Activated naive CD4-positive, alpha-beta T cell (primary cell): ENCODE measurements at places on chromosomes 5 and 9.

GRCh38 chr9:87118594-87118993 lies 171.3 kb upstream of the GAS1 start:
- DNase-seq = no peak

GRCh38 chr9:6733831-6734230 lies 23.9 kb upstream of the KDM4C start:
- no peak for DNase-seq

DNA sequence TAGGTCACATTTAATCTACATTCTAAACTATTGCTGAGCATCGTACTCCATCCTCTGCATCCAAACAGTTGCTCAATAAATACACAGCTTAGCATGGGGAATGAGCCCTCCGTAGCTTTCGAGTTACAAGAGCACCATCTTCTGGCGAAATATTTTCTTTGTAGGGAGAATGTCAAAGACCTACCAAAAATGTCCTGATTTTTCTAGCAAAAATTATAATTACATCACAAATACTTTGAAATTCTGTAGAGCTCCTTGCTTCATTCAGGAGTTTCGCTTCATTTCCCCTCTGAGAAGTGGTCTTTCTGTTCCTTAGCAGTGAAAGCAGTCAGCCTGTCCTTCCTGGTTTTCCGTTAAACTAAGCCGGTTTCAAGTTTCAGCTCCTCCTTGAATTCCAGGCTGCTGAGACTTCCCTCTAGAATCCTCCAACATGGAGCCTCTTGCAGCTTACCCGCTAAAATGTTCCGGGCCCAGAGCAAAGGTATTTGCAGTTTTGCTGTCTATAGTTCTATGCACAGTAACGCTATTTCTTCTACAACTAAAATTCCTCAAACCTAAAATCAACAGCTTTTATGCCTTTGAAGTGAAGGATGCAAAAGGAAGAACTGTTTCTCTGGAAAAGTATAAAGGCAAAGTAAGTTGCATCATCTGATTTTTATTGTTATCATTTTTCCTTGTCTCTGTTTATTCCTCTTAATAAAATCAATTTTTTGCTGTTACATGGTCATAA lies at the start of gene GPX8:
TSS of gene GPX8 (plus strand) at position 409 of the 730 bp plus-strand sequence. CDS start at position 431, 22 bp downstream.
- no peak for DNase-seq

DNA sequence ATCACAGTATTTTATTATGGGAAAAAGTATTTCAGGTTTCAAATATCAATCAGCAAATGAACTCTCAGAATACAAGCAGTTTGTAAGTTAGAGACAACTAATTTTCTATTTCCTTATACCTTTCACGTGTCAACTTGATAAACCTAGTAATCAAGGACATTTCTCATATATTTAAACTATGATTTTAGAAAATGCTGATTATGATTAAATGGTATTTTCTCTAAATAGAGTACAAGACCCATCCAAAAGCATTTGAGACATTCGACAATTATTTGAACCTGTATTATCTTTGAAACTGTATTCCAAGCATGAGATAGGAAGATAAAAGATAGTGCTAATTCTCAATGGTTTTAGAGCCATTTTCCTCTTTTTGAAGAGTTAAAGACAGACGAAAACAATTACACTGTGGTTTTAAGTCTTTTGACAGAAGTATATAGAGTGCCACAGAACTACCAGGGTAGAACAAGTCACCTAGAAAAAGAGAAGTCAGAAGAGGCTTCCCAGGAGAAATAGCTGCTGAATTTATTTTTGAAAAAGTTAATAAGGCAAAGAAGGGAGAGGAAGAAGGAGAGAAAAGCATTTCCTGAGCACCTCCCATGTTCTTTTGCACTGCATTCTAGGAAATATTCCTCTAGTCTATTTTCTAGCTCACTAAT lies 5.6 kb downstream of the MEIKIN start:
- DNase-seq = no peak

GRCh38 chr9:114652776-114653555 lies 4.6 kb downstream of the TEX53 start:
- no peak for DNase-seq

DNA sequence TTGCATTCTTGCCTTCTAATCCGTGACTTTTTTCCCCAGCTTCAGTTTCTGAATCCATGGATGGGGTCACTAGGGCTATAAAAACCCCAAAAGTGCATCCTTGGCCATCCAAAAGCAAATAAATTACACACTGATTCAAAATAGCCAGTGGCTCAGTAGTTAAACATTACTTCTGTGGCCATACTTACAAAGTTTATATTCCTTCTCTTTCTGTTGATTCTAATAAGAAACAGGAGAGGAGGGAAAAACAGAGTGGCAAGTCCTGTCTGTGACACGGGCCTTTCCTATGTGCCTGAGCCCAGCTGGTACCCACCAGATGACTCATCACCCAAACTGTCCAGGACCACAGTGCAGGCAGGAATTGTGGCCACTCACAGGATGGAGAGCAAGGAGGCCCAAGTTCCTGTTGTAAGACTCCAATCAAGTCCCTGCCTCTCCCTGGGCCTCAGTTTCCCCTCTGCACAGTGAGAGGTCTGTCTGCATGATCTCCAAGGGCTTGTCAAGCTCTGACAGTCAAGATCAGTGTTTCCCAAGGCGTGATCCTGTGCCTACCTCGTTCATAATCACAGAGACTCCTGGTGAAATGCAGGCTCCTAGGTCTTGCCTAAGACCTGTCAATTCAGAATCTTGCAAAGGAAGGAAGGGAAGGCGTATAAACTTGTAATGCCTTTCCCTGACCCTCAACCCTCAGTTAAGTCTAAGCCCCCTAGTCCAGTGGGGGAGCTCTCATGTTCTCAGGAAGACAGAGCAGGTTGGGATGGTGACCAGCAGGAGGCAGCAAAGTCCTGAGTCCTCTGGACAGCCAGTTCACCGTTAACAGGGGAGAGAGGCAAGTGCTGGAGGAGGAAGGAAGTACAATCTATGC lies 29.5 kb downstream of the TNIP1 start:
- peak; percentile 25 for DNase-seq

DNA sequence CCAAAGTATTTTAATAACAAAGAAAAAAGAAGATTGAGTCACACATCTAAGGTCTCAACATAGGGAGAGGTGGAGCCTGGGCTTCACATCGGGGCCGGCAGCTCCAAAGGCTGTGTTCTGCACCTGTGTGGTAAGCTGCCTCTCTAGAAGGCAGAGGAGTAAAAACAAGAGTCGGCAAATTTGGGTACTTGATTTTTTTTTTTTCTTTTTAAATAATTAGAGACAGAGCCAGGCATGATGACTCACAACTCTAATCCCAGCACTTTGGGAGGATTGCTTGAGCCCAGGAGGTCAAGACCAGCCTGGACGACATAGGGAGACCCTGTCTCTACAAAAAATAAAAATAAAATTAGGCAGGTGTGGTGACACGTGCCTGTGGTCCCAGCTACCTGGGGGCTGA lies 4.7 kb downstream of the URM1 start:
- DNase-seq = no peak

- no peak for DNase-seq
These were observed 631.9 kb downstream of the PSAT1 start for GRCh38 chr9:78928625-78929405.

GRCh38 chr9:92590377-92590776 lies 54.6 kb upstream of the ECM2 start:
- DNase-seq = no peak

- DNase-seq = no peak
These were observed 14.3 kb upstream of the GABRP start for GRCh38 chr5:170769246-170769645.

GRCh38 chr9:91220491-91221135 lies 141.1 kb downstream of the AUH start:
- DNase-seq = no peak

GRCh38 chr5:103216137-103216536 lies 42.4 kb upstream of the MACIR start:
- DNase-seq = no peak

DNA sequence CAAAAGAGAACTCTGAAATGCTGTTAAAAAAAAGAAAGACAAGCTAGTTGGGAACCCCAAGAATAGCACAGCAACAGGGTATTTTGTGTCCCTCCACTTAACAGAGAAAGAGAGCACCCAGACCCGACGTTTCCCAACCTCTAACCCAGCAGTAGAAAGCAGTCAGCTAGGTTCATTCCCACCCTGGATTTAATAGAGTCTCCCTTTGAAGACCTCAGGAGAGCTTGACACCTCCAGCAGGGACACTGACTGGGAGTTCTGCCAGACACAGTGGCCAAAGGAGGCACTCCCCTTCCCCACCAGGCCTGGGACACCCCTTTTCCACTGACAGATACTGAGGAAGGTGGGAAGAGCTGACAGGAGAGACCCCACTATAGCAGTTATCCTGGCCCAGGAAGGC lies 337.5 kb upstream of the MSX2 start:
- no peak for DNase-seq

DNA sequence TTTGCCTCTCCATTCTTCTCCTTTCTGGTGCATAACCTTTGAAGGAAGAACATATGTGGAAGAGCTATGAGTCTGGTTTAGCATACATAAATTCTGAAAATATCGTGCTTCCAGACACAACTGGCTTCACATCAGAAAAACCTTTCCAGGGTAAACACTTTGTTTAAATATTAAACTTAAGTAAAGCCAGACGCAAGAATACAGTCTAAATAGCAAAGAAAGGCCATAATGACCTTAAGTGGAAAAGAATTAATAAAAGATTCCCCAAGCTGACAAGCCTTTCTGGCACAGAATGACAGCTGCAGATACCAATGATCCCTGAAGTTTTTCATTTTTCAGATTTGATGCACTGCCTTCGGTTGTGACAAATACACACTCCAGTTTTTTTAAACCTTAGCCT lies 13.5 kb upstream of the TSSK1B start:
- DNase-seq = no peak

- DNase-seq = no peak
These were observed 1.6 kb downstream of the ZFYVE16 start for GRCh38 chr5:80409367-80409966.

DNA sequence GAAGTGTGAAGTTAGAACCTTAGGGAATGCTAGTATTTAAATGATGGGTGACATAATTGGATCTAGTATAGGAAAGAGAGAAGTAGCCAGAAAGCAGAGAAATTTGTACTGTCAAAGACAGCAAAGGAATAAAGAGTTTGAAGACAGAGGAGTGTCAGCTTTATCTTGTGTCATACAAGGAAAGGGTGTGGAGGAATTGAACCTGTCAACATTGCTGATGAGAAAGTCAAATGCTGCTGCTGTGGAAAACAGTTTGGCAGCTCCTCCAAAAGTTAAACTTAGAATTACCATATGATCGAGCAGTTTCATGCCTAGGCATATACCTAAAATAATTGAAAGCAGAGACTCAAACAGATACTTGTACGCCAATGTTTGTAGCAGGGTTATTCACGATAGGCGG lies 63.7 kb downstream of the DENND4C start:
- no peak for DNase-seq

DNA sequence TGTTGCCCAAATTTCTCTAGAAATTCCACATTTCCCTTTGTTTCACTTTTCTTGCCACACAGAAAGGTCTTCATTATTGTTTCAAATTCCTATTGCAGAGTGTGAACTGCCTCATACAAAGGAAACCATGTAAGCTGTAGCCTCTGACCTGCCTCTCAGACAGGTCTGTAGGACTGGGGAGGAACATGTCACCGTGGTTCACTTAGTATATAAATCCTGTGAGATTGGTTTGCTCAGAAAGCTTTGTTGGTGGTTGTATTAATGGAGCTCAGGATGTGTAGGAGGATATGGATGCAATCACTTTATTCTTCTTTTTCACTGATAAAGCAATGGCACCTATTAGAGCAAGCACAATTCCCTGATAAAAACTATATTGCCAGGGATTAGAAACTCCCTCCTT lies 4.2 kb downstream of the SGCD start:
- DNase-seq = no peak

- DNase-seq = no peak
These were observed 53.4 kb downstream of the INIP start for GRCh38 chr9:112664531-112664930.

GRCh38 chr9:30484690-30485089 lies 1899.8 kb upstream of the ACO1 start:
- no peak for DNase-seq

- DNase-seq = no peak
These were observed 211.9 kb upstream of the CDH6 start for GRCh38 chr5:30981576-30981975.

GRCh38 chr5:112915831-112916230 lies 6.2 kb downstream of the REEP5 start:
- no peak for DNase-seq

DNA sequence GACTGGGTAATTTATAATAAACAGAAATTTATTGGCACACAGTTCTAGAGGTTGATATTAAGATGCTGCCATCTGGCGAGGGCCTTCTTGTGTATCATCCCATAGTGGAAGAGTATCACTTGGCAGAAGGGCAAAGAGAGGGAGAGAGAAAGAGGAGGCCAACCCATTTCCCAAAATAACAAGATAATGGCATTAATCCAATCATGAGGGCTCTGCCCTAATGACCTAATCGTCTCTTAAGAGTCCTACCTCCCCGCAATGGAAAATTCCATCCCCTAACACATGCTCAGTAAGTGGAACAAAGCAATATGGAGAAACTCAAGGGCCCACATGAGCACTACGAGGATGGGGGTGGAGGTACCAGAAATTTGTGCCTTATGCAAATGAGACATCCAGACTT lies 17.6 kb upstream of the VDAC1 start:
- DNase-seq = no peak

- no peak for DNase-seq
These were observed 2.2 kb upstream of the CIZ1 start for GRCh38 chr9:128193469-128194096.

DNA sequence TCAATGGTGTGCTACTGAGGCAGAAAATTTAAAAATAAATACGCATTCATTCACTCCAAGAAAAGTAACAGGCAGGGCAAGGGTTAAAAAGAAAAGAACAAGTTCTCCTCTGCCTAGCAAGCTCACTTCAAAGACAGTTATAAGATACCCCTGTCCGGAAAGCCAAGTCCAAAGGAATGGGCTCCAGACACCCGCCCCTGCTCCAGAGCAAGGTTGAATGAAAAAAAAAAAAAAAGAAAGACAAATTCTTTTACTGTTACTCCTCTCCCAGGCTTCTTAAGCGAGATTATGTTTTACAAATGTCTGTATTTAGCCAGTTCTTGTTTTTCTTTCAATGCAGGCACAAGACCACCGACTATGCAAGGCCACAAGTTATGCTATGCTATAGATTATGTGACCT lies 9.1 kb upstream of the ANXA2R start:
- DNase-seq = no peak

- no peak for DNase-seq
These were observed 141.9 kb downstream of the CDK5RAP2 start for GRCh38 chr9:120438111-120438510.

DNA sequence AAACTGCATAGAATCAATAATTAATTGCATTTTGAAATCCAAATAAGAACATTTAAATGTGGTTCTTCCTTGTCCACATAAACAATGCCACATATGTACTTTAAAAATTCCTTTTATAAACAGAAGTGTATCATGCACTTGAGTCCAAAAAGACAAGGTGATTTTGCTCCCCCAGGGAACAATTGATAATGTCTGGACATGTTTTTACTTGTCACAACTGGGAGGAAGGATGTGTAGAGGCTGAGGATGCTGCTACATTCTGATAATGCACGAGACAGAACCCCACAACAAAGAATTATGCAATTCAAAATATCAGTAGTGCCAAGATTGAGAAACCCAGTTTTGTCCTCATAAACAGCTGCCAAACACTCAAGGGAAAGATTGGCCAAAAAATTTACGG lies 181.1 kb upstream of the ISL1 start:
- DNase-seq = no peak

- DNase-seq = no peak
These were observed 1105.8 kb downstream of the CDH18 start for GRCh38 chr5:18882154-18882553.

GRCh38 chr5:80963966-80964481 lies 3.9 kb downstream of the RASGRF2 start:
- no peak for DNase-seq

- no peak for DNase-seq
These were observed 17.8 kb upstream of the BHMT start for GRCh38 chr5:79093762-79094161.
